NCI-H187 (cell line): ENCODE measurements at places on chromosomes 6 and 20.

GRCh38 chr20:35060168-35060567 lies 32.4 kb downstream of the TRPC4AP start:
- DNase-seq: no peak

- no peak for DNase-seq
Measured at GRCh38 chr6:16872543-16873235, 111.4 kb upstream of the ATXN1 start.

GRCh38 chr6:42140756-42141602 lies 1.4 kb downstream of the C6orf132 start:
- no peak for DNase-seq

DNA sequence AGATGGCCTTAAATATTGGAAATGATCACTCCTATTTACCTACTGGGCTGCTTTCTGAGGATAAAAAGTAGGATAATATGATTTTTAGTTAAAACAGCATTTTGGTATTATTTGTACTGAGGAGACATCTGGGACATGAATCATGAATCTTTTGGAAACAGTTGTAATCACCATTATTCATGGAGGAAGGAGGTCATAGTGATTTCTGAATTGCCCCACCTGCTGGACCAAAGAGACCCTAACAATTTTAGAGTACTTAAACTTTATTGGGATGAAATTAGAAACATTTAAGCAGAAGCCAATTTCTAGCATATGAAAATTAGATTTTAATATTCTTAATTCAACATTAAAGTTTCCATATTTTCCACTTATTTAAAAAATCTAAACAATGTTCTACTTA lies 108.4 kb upstream of the SIM1 start:
- DNase-seq: no peak

GRCh38 chr6:118812970-118813369 lies 81.0 kb upstream of the ASF1A start:
- DNase-seq: no peak

DNA sequence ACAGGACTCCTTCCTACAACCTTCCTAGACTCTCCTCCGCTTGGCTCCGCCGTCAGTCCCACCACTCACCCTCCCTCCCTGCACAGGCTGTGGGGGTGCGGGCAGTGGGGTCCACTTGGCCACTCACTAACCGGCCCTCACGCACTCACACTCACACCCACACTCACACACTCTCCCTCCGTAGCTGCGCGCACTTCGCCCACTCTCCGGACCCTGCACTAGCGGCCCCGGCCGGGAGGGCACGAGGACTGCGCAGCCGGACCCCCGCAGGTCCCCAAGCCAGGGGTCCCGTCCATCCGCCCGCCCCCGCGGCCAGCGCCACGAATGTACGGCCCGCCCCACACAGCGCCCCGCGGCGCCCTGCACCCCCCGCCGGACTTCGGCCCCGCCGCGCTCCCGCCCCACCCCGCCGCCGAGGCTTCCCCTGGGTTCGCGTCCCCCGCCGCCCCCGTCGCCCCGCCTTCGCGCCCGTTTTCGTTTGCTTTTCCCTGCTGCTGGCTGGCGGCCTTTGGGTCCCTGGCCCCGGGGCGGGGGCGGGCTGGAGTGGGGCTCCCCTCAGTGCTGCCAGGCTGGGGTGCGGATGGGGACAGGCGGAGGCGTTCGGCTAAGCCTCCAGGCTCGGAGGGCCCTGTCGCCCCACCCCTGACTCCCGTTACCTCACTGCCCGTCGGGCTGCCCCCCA lies 23.0 kb upstream of the SLC22A7 start:
- no peak for DNase-seq

DNA sequence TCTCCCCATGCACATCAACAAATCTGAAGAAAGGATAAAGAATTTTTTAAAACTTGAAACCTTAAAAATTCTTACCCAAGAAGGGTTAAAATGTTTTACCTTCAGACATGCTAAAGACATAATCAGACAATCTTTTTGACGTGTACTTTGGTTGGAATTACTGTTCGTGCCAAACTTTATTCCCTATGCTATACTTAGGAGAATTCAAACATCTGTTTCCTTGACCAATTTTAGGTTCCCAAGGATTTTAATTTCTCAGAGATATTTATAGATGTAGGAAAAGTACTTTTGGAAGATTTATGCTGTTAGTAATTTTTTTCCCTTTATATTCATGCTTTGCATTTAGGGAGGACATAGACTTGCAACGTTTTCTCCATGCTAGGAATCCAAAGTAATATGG lies 108.4 kb downstream of the AFG1L start:
- DNase-seq: no peak

DNA sequence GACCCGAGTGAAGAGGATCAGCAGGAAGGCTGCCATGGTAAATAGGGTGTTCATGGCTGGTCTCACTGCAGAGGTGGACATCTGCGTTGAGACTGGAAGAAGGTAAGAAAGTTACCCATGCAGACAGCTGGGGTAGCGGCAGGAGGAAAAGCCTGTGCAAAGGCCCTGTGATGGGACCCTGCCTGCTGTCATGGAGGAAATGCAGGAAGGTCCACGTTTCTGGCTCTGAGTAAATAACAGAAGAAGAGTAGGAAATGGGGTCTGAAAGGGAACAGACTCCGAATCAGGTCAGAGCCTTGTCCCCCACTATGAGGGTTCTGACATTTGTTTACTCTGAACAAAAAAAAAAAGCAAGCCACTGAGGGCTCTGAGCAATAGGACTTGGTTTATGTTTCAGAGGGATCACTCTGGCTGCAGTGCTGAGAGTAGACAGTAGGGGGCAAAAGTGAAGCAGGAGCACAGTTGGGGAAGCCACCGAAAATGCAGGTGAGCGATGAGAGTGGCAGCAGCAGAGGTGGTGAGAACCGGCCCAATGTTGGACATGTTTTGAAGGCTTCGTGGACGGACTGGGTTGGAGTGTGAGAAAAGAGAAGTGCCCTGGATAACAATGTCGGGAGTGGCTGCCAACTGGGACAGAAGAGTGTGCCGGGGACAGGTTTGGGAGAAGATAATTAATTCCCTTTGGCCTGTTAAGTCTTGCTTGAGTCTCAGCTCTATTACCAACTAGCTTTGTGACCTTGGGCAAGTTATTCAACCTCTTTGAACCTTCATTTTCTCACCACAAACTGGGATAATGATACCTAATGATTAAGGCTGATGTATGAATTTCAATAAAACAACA lies 57.9 kb upstream of the MAP7 start:
- DNase-seq: peak; percentile 11

DNA sequence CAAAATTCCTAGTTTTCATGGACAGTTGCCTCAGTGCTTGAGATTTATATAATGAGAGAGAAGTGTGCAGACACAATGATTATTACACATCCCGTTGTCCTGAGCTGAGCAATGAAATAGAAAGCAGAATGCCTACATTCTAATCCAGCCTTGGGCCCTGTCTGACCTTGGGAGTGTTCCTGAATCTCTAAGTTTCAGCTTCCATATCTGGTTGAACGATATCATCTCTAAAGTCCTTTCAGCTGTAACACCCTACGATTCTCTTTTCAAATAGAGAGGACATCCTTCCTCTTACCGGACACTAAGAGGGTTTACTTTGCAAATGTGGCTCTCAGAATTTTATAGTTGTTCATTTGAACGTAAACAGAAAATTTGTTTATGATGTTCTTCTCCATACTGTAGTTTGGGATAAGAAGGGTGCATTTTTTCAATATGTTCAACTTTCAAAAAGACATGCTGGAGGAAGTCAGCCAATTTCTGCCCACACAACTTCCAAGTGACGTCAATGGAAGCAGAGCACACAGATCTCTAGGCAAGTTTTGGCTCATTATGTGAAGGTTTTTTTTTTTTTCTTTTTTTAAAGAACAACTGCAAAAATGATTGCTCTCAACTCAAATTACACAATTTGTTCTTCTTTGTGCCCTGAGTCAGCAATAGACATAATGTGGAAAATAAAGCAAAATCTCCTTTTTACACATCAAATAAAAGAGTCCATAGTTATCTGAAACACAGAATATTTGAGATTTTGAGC lies 50.4 kb downstream of the PDE7B start:
- no peak for DNase-seq

- DNase-seq: no peak
Measured at GRCh38 chr6:144607998-144608735, 323.0 kb downstream of the UTRN start.

GRCh38 chr6:34900321-34901031 lies 11.4 kb downstream of the ANKS1A start:
- no peak for DNase-seq

- DNase-seq: no peak
Measured at GRCh38 chr20:63127700-63128364, 88.1 kb downstream of the YTHDF1 start.

- no peak for DNase-seq
Measured at GRCh38 chr6:56147766-56148165, 99.6 kb downstream of the COL21A1 start.

GRCh38 chr6:119350952-119351372 lies 1.4 kb upstream of the MAN1A1 start:
- DNase-seq: no peak

DNA sequence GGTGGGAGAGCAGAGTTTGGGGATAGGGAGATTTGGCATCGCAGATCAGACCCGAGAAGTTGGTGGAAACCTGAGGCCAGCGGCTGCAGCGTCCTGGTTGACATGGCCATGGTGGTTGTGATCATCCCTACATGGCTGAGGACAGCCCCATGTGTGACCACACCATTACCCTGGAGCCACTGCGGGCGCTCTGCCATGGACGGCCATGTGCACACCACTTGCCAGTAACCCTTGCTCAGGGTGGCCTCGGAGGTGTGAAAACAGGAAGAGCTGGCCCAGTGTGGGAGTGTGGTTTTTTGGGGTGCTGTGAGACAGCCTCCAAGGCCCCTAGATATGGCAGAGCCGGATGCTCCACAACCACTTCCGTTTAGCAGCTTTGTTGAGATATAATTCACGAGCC lies 64.4 kb downstream of the TMEM242 start:
- DNase-seq: no peak

DNA sequence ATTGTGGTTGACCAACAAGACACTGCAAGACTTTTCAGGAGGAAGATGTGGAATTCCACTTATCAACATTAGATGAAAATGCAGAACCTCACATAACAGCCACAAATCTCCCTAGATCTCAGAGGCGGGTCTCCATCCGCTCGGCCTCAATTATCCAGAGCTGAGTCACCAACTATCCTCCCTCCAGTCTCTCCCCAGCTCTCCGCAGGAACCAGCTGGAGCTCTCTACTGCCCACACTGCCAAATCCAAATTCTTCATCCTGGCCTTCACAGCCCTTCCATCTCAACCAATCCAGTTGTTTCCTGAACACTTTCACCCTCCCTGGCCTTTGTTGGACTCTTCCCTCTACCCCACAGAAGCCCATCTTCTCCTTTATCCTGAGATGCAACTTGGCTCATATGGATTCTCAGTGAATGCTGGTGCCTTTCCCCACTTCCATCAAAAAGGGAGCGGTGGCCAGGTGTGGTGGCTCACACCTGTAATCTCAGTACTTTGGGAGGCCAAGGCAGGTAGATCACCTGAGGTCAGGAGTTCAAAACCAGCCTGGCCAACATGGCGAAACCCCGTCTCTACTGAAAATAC lies 3.5 kb upstream of the TGIF2 start:
- DNase-seq: no peak

DNA sequence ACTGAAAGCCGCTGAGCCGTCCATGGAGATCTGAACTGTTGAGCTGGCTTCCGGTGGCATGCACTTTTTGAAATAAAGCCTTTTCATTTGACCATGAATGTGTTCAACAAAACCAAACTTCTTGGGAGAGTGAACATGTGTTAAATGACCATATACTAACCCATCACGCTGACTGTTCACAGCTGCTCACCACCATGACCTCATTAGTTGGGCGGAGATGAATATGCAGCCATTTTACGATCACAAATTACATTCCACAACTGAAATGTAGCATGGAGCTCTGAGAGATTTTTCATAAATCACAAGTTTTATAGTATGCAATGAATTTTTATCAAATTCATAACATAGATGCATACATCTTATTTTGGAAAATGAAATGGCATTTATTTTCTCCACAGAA lies 4.2 kb downstream of the RAMACL start:
- no peak for DNase-seq

GRCh38 chr20:63268671-63269439 lies 3.8 kb upstream of the ARFGAP1 start:
- DNase-seq: no peak

GRCh38 chr20:20261159-20261558 lies 106.7 kb upstream of the INSM1 start:
- no peak for DNase-seq

DNA sequence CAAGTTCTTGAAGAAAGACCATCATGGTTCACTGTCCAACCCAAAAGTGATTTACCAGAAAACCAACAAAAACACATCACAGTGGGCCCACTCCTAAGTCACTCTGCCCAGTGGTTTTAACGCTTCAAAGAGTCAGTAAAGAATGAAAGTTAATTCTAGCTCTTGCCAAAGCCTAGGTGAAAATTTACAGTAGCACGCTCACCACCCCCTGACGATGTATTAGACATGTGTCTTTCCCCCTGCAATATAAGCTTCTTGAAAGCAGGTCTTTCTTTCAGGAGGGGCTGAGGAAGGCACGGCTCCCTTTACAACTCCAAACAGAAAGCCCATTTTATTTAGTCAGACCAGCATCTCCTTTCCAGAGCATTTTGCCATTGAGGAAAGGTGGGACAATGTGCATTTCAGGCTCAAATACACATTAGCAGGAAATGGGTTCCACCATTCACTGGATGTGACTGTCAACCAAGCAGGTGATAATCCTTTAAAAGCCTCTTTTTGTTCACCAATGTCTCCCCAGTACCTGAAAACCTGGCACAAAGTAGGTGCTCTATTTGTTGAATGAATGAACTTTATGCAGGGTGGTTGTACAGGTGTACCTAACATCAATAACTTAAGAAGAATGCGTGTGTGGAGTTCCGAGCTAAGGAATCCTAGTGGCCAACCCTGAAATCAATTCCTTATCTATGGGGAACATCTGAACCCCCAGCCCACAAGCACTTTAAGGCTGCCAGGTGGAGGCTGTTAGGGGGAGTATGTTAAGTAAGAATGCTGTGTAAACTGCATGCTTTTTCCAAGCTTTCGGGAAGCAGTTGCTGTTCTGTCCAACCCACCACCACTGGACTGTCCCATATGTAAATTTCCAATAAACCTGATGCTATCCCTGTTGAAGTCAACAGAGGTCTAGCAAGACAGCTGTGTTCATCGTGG lies 11.4 kb downstream of the EZR start:
- DNase-seq: no peak

DNA sequence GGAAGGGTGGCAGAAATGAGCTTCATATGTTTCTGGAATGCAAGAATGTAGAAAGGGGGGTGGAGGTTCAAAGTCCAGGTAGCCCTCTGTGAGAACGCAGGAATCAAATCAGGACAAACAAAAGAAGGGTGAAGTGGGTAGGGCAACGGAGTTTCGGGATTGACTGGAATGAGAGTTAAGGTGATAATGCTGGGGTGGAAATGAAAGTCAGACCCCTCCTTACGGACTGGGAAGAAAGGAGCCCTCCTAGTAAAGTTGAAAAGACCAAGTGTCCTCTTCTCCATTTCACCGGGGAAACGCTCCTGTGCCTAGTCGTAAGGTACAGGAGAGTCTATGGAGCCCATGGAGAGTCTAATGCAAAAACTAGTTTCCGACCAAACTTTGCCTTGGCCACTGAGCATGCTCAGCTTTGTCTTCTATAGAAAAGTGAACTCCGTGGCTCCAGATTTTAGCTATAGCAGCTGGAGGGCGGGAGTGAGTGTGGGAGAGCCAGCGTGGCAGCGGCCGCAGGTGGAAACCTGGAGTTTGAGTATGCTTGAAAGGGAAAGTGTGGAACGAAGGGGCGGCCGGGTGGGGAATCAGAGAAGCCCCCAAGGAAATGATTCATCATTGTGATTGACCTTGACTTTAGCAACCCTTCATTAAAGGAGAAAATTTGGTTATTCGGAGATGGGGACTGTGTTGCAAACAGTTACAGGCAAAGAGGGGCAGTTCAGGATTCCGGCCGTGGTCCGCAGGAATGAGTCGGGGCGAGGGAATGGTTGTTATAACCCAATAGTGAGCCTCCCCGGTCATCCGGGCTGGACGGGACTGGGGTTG lies 1.3 kb upstream of the LRRC1 start:
- DNase-seq: peak; percentile 66
